Effector CD8-positive, alpha-beta T cell (primary cell): ENCODE measurements at places on chromosomes 2 and 18.

DNA sequence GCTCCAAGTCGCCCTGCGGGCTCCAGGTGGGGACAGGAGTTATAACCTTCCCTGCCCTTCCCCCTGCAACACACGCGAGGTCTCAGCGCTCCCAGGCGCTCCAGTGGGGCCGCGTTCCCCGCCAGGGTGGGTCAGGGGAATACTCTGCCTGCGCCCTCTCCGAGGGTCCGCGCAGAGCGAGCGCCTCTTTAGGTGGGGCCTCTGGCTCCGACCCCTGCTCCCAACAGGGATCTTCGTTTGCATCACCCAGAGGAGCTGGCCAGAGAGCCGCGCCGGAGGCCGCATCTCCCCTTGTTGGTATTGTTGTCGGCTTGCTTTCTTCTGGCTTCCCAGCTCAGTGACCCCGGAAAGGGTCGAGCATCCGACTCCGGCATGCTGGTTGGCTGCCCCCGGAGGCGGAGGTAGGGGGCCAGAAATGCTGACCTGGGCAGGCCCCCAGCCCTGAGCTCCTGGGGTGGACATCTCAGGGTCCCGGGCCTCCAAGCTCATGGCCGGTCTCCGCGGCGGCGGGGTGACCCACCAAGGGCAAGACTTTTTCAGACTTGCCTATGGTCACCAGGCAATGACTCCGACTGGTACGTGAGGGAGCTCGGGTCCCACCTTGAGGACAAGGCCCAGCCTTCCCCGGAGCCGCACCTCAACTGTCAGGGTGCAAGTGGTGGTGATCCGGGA is 11.2 kb upstream of the EN1 start:
- DNase-seq = no peak

- no peak for DNase-seq
These were observed 83.7 kb downstream of the DSEL start for GRCh38 chr18:67432806-67433205.

DNA sequence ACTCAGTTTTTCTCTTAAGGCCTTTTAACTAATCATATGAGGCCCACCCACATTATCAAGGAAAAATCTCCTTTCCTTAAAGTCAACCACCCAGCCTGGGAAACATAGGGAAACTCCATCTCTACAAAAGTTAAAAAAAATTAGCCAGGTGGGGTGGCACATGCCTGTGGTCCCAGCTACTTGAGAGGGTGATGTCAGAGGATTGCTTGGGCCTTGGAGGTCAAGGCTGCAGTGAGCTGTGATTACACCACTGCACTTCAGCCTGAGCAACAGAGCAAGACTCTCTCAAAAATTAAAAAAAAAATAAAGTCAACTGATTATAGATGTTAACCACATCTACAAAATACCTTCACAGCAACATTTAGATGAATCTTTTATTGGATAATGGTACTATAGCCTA is 5.8 kb downstream of the DPYSL5 start:
- no peak for DNase-seq

- no peak for DNase-seq
These were observed 194.6 kb downstream of the FAM210A start for GRCh38 chr18:13531681-13532325.

DNA sequence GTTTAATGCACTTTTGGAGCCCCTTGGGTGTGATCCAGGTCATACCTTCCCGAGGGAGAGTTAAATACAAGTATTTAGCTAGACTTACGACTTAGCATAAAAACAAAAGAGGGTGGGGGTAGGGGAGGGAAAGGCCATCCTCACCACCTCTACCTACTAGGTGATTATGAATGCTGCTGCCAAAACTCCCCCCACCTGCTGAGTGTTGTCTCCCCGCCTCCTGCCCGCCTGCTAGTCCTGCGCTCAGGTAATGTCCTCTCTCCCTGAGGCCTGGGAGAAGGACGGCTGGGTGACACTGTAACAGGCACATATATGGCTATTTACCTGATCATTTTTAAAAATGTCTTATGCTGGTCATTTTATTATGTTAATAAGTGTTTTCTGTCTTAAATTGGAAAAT is 3.0 kb upstream of the NCKAP5 start:
- no peak for DNase-seq

- DNase-seq = no peak
These were observed 384.0 kb upstream of the UBE2E3 start for GRCh38 chr2:180596453-180596852.

DNA sequence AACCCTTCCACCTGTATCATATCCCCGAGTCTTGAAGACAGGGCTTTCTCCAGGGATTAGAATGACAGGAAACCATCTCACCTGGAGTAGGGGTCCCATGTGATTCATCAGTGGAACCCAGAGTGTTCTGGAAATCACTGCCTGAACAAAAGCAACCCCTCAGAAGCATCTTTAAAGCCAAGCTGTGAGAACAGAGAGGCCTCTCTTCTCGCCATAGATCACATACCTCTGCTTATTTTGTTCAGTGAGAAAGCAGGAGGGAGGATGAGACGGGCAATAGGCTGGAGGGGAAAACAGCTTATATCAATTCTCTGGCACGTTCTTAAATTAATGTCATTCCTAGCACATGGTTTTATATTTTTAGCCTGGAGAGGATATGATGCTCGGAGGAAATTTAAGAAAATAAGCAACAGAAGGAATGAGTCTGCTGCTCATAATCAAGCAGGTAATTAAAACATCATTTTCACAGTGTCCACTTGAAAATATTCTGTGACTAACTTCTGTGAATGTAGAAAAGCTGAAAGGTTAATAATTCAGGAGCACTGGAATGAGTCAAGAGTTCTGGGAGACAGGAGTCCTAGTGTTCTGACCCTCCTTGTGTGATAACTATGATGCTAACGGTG is 213.6 kb upstream of the SP5 start:
- no peak for DNase-seq

GRCh38 chr2:186569897-186570296 is 20.0 kb upstream of the ITGAV start:
- no peak for DNase-seq

GRCh38 chr2:218223046-218223445 is 6.1 kb downstream of the ARPC2 start:
- DNase-seq = no peak

GRCh38 chr18:79626905-79627749 is 52.5 kb upstream of the CTDP1 start:
- DNase-seq = no peak

DNA sequence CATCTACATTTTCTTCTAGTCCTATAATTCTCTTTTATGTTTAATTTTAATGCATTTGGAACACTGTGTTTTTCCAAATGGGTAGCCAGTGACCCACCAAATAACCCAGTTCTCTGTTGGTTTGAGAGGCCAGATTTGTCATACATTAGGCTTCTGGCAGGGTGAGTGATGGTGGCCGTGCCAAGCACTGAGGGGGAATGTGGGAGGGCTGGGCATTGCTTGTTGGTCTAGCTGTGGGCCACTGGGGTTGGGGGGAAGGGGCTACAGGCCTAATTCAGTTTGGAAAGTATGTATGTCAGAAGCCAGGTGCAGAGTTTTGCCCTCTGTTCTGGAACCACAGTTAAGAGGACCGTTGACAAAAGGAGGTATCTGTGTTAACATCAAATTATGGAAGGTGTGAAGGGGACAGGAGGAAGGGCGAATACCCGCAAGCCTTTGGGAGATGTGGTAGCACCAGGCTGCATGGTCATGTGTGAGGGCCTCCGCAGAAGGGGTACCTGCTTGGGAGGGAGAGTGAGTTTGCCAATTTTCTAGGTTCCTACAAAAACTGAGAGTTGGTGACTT is 38.1 kb upstream of the SCLY start:
- DNase-seq = no peak

GRCh38 chr18:30457156-30457555 is 585.4 kb downstream of the DSC3 start:
- no peak for DNase-seq

GRCh38 chr2:147204102-147204501 is 640.7 kb upstream of the ACVR2A start:
- DNase-seq = no peak

GRCh38 chr2:238863231-238863630 is 15.3 kb downstream of the TWIST2 start:
- DNase-seq = no peak

DNA sequence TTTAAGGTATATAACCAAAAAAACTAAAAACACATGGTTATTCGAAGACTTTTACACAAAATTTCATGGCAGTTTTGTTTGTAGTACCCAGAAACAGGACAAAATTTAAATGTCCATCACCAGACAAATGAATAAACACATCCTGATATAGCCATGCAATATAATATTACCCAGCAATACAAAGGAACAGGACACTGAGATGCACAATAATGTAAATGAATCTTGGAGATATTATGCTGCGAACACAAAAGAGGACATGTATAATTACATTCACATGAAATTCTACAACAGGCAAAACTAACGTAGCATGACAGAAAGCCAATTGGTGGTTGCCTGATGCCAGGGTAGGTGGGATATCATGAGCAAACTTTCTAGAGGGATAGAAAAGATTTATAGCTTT is 92.4 kb upstream of the OTX1 start:
- DNase-seq = no peak

DNA sequence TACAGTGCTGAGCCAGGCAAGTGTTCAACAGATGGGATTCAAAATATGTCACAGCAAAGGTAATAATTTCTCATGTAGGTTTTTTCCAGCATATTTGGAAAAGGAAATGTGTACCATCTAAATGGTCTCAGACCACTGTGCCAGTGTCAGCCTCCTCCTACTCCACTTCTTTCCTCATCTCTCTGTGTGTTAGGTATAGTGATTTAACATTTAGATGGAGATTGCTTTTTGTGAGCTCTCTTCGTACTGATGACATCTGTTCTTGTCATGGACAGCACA is 80.9 kb upstream of the TSPYL6 start:
- DNase-seq = no peak

DNA sequence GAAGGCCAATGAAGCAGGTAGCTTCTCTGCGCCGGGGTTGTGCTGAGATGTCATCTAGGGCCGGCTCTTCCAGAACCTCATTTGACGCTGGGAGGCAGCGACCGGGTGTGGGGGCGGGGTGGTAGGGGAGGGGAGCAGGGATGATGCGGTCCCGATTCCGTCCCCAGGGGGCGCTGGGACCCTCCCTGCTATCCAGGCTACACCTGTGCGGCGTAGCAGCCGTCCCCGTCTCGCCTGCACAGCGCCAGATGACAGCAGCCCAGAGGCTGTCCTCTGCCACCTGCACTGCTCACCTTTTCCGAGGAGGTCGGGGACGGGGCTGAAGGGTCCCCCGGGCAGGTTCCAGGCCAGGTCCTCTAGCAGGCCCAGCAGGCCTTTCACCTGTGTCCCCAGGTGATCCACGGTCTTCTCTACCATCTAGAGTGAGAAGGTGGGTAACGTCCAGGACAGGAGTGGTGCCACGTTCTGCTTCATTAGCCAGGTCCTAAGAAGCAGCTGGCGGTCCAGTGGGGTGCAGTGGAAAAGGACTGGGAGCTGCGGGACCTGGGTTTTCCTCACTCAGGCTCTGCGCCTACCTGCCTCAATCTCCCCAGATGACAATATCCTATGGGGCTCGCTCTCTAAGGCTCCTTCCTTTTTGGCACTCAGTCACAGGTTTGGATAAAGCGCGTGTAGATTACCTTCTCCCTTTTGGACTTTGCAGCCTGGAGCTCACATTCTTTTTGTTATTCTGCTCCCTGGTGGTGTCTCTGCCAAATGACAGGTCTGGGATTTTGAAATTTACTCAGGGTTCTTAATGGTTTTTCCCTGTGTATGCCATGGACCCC is 56.0 kb upstream of the RAB6C start:
- no peak for DNase-seq

DNA sequence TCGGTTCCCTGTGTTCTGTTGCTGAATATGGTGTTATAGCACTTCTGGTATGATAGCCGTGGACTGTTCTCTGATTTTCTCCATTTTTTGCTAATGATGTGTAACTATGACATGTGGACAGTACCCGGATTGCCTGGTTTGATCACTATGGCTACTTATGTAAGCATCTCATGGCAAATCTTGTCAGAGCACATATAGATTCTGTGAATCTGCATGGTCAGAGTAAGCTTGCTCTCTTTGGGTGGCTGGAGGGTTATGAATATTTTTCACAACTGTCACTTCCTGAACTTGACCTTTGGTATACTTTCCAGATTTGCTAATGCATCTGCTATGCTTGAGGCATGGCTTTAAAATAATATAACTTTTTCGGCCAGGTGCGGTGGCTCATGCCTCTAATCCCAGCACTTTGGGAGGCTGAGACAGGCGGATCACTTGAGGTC is 36.8 kb upstream of the ATP8B1 start:
- no peak for DNase-seq

DNA sequence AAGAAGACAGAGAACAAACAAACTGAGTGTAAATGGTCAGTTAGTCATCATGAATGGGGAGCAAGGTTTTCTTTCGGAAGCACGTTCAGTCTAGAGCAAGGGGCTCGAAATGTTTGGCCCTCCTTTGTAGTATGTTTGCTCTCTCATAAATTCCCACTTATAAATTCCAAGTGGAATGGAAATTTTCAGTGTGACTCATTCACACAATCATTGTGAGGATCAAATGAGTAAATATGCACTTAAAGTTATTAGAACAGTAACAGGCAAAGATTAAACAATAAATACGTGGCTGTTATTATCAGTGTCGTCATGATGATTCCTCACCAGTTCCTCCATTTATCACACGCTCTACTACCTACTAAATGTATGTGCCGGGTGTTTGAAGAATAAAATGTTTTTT is 10.5 kb downstream of the CNGA3 start:
- no peak for DNase-seq

- no peak for DNase-seq
These were observed 177.4 kb downstream of the SMAD2 start for GRCh38 chr18:47752796-47753645.
